ENCODE measurements at places on chromosomes 11 and 22.

DNA sequence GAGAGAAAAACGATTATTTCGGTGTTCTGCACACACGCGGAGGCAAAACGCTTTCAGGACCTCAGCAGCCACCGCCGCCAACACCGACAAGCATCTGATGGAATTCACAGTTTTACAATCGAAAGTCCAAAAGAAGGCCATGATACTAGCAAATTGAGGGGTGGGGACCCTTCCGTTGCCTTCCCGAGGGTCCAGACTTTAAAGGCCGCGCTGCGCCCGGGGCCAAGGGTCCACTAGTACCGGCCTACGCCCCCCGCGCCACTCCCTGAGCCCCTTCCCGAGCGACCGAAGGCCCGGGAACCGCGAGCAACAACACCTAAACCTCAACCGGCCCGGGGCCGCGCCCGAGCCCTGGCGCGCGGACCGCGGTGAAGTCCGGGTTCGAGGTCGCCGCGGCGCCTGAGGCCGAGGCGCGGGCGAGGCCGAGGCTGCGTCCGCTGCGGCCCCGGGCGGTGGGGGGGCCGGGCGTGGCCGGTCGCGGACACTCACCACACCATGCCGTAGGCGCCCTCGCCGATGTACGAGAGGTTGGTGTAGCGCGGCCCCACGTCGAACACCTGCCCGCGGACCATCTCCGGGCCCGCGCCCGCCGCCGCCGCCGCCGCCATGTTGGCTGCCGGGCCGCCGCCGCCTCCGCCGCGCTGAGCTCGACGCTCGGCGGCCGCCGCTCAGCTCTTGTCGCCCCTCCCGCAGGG, 465 bp downstream of the MAPK1 start:
- H3K36me3 ChIP-seq, result no peaks in the 10 kb centered on the region
- peaks cover 41% of the 10 kb centered on the region for H3K4me1 ChIP-seq
- DNase-seq, result peak; percentile 11

- no peak overlapping the region for H3K27ac ChIP-seq
- H3K27me3 ChIP-seq, result no peaks in the 10 kb centered on the region
- H3K4me1 ChIP-seq, result no peaks in the 10 kb centered on the region
- no peak for DNase-seq
Measured at GRCh38 chr11:78376858-78377257, 40.8 kb downstream of the GAB2 start.

DNA sequence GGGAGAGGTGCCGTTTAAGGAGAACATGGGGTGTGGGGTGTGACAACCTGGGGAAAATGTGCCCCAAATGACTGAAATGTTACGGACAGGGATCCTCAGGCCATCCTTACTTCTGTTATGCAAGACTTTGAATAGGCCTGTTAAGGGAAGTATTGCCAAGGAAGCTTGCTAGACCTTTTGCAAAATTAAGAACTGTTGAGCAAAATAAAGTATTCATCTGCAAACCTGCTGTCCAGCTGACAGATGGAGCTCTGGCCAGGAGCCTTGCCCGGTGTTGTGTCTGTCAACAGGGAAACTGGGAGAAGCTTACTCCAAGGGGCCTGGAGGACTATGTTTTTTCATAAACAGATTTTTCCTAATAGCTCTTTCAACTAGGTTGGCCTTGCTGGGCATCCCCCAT, 48.0 kb downstream of the FAT3 start:
- no peak for DNase-seq
- no peaks in the 10 kb centered on the region for H3K36me3 ChIP-seq
- H3K27me3 ChIP-seq, result no peaks in the 10 kb centered on the region
- H3K4me1 ChIP-seq, result no peaks in the 10 kb centered on the region
- no peak overlapping the region for H3K27ac ChIP-seq
- H3K4me3 ChIP-seq, result no peak overlapping the region

DNA sequence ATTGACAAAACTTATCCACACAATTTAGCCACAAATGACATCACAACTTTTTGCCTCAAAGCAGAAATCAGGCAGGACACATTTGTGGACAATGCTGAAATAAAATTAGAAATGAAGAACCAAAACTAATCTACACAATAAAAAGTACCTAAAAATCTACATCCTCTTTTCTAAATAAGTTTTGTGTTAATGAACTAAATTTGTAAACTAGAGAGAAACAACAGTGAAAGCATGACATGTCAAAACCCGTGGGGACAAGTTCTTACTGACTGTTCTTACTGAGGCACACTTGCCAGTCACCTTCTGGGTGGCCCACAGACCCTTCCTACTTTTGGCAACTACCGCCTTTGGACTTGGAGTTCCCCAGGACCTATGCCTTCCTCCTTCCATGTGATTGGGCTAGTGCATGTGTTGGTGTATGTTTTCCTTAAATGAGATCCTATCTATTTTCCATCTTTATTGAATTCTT, 60.7 kb upstream of the MUC15 start:
- H3K4me3 ChIP-seq, result no peak overlapping the region
- H3K27me3 ChIP-seq, result no peaks in the 10 kb centered on the region
- H3K4me1 ChIP-seq, result no peaks in the 10 kb centered on the region
- no peaks in the 10 kb centered on the region for H3K36me3 ChIP-seq
- no peak for DNase-seq
- H3K27ac ChIP-seq, result no peak overlapping the region

DNA sequence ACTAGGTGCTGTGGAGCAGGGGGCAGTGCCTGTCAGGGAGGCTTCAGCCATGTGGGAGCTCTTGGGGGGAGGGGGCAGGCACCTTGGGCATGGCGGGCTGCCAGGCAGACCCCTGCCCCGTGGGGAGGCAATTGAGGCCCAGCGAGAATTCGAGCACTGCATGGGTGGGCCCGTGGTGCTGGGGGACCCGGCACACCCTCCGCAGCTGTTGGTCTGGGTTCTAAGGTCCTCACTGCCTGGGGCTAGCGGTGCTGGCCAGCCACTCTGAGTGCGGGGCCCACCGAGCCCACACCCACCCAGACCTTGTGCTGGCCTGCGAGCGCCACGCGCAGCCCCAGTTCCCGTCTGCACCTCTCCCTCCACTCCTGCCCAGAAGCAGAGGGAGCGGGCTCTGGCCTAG, 835.5 kb upstream of the CNTN5 start:
- no peaks in the 10 kb centered on the region for H3K36me3 ChIP-seq
- DNase-seq, result no peak
- no peaks in the 10 kb centered on the region for H3K27me3 ChIP-seq
- no peak overlapping the region for H3K27ac ChIP-seq
- H3K4me1 ChIP-seq, result no peaks in the 10 kb centered on the region

DNA sequence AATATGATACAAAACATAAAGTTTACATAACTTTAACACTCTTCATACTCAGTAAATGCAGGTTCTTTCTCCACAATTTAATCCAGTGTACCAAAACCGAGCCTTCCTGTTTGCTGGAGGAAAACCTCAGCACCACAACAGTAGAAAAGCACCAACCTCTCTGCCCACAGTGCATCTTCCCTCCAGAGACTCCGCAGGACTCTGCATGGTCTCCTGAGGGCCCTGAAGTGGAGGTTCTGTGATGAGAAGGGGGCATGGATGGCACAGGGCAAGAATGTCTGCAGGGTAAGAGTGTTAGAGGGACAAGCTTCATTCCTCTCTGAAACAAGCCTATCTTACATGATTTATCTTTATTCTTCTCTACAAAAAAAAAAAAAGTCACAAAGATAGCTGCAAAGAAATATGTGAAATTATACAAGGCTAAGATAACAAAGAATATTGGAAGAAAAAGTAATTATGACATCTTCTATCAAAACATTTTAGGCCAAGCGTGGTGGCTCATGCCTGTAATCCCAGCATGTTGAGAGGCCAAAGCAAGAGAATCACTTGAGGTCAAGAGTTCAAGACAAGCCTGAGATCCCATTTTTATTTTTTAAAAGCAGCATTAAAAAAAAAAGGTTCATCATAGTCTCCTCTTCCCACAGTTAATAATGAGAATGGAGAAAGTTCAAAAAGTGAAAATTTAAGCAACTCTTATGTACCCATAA, 102.0 kb downstream of the VPREB1 start:
- DNase-seq, result no peak
- no peaks in the 10 kb centered on the region for H3K36me3 ChIP-seq

DNA sequence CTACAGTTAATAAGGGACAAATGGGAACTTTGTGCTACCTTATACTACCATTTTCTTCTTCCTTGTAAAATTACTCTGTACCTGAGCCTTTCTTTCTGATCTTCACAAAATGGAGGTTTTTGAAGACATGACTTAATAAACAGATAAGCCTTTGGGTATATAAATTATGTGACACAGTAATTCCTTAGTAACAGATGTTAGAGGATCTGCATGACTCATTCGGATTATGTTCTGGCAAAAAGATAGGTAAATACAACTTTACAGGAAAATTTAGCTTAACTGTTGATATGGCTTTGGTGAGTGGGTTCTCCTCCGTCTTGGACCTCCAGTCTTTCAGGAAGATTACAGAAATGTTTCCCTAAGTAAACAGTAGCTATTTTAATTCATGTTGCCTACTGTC, 61.8 kb downstream of the BID start:
- H3K4me3 ChIP-seq, result no peak overlapping the region
- no peaks in the 10 kb centered on the region for H3K27me3 ChIP-seq
- no peak overlapping the region for H3K27ac ChIP-seq
- no peaks in the 10 kb centered on the region for H3K4me1 ChIP-seq
- no peak for DNase-seq

GRCh38 chr22:36199001-36199551, 2.5 kb downstream of the APOL4 start:
- H3K27ac ChIP-seq, result no peak overlapping the region
- no peaks in the 10 kb centered on the region for H3K27me3 ChIP-seq
- H3K4me1 ChIP-seq, result peaks cover 14% of the 10 kb centered on the region
- no peaks in the 10 kb centered on the region for H3K36me3 ChIP-seq
- H3K4me3 ChIP-seq, result no peak overlapping the region

DNA sequence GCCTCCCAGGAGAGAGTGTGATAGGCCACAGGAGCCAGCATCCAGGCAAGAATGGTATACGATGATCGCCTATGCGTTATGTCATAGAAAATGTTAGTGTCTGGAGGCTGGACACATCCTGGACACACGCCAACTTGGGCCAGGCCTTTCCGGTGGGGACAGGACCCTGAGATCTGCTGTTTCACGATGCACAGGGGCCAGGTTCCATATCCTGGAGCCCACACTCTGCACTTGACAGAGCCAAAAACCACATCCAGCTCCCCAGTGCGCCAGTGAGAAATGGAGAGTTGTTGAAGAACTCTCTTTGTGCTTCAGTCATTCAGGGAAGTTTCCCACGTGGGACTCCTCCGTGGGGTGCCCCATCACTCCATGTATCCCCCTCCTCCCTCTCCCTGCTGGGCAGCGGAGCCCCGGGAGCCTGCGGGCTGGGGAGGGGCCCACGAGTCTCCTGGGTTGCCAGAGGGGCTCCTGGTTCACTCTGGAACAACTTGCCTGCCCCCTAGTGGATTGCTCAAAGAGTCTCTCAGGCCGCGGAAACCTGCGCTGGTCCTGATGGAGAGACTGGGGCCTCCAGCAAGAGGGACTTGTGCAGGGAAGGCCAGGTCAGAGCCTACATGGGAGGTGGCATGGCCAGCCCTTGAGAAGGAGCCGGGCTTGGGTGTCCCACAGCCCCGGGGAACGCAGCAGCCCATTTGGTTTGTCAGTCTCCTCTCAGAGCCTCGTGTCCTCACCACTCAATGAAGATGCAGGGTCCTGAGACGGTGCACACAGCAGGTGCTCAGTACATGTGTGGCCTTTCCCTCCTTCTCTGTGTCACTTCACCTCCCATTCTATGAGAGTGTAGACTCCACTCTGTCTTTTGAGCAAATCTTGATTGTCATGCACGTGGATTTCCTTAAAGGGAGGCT, 10.2 kb upstream of the LRRC32 start:
- DNase-seq, result peak; percentile 69
- H3K36me3 ChIP-seq, result no peaks in the 10 kb centered on the region
- H3K4me3 ChIP-seq, result no peak overlapping the region
- H3K27ac ChIP-seq, result no peak overlapping the region
- peaks cover 9% of the 10 kb centered on the region for H3K4me1 ChIP-seq

- H3K27me3 ChIP-seq, result no peaks in the 10 kb centered on the region
- H3K4me3 ChIP-seq, result no peak overlapping the region
- no peak for DNase-seq
- H3K27ac ChIP-seq, result no peak overlapping the region
Measured at GRCh38 chr11:17211286-17211685, 3.5 kb upstream of the PIK3C2A start.

GRCh38 chr11:112279901-112280267, 19.2 kb upstream of the PLET1 start:
- DNase-seq, result peak; percentile 74
- no peaks in the 10 kb centered on the region for H3K36me3 ChIP-seq
- peaks cover 17% of the 10 kb centered on the region for H3K4me1 ChIP-seq
- H3K4me3 ChIP-seq, result peak overlapping the region; percentile 75
- H3K27ac ChIP-seq, result no peak overlapping the region
- H3K27me3 ChIP-seq, result peaks cover 2% of the 10 kb centered on the region

DNA sequence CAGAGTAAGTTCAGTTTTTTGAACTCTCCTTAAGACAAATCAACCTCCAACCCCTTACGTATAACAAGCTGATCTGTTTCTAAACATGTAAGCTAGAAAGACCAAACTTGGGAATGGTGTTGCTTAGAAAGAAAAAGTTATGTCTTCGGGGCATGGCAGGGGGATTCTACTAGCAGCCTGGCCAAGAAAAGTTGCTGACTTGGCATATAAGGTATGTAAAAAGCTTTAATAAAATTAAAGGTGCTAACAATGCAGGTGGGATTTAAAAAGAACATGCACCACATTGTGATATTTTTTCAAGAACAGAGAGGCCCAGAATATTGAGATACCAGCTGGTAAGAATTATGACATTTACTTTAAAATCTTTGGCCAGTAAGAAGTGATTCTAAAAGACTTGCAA, 411.4 kb upstream of the CCDC90B start:
- H3K27me3 ChIP-seq, result no peaks in the 10 kb centered on the region
- H3K27ac ChIP-seq, result no peak overlapping the region
- DNase-seq, result no peak
- no peak overlapping the region for H3K4me3 ChIP-seq

- H3K4me1 ChIP-seq, result no peaks in the 10 kb centered on the region
- no peaks in the 10 kb centered on the region for H3K27me3 ChIP-seq
- DNase-seq, result peak; percentile 32
- H3K4me3 ChIP-seq, result no peak overlapping the region
- H3K27ac ChIP-seq, result no peak overlapping the region
Measured at GRCh38 chr11:18650859-18651557, 16.9 kb upstream of the SPTY2D1 start.
